ENCODE measurements at places on chromosomes 5 and 9.

DNA sequence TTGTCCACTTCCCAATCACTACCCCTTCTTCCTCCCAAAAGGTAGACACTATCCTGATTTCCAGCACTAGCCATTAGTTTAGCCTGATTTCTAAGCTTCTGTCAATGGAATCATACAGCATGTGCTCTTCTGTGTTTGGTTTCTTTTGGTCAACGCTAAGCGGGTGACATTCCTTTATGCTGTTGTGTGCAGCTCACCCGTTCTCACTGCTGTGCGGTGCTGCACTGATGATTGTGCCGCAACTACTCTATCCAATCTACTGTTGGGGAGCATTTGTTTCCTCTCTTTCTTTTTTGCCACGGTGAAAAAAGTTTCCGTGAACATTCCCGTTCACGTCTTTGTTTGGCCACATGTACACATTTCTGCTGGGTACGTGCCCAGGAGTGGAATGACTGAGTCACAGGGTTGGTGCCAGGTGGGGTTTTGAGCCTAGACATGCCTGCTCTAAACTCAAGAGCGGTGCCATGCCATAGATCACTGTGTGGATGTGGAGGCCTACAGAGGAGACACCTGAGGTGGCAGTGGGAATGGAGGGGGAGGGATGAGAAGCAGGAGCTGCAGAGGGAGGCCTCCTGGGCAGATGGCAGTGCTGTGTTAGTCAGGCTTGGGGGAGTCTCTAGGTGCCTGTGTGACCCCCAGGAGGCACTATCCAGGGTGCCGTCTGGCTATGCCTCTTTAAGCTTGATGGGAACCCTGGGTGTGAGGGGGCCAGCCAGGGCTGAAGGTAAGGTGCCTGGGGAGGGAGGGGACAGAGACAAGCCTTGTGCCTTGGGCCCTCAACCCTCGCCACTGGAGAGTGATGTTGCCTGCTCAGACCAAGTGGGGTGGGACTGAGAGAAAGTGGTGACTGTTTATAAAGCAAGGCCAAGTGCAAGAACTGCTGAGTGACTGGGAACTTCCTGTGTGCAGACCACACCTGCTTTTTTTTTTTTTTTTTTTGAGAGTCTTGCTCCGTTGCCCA is 11.4 kb upstream of the ANKRD33B start:
- DNase-seq, result no peak
- peaks cover 36% of the 10 kb centered on the region for H3K27me3 ChIP-seq
- H3K27ac ChIP-seq, result no peak overlapping the region
- H3K4me1 ChIP-seq, result no peaks in the 10 kb centered on the region

DNA sequence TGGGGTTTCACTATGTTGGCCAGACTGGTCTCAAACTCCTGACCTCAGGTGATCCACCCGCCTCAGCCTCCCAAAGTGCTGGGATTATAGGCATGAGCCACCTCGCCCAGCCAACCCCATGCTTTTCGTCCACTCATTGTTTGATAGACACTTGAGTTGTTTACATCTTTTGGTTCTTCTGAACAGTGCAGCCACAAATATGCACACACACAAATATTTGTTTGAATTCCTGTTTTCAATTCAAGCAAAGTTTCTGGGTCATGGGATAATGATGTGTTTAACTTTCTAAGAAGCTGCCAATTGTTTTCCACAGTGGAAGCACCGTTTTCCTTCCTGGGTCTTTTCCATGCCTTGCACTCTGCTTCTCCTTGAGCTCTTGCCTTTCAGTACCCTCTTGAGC is 6.8 kb upstream of the PAEP start:
- H3K27me3 ChIP-seq, result peaks cover 4% of the 10 kb centered on the region
- no peak overlapping the region for H3K4me3 ChIP-seq
- H3K36me3 ChIP-seq, result no peaks in the 10 kb centered on the region
- H3K27ac ChIP-seq, result no peak overlapping the region
- no peak for DNase-seq
- no peaks in the 10 kb centered on the region for H3K4me1 ChIP-seq

DNA sequence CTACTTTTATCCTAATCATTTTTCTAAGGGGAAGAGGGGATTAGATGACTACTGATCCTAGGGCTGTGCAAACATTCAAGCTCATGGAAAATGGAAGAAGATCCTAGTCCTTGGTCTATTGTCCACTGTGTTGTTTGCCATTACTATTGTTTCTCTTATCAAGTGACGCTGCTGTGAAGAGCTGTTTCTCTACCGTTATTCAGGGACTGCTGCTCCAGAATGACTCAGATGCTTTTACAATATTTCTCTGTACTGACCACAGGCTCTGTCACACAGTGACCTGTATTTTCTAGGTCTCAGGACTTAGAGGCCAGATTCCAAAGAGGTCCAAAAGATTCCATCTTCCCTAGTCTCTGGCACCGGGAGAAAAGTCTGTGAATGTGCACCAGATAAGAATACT is 159.5 kb upstream of the CHD1 start:
- no peak overlapping the region for H3K4me3 ChIP-seq
- no peaks in the 10 kb centered on the region for H3K27me3 ChIP-seq
- no peaks in the 10 kb centered on the region for H3K36me3 ChIP-seq
- no peak overlapping the region for H3K27ac ChIP-seq
- peaks cover 7% of the 10 kb centered on the region for H3K4me1 ChIP-seq
- DNase-seq, result no peak

DNA sequence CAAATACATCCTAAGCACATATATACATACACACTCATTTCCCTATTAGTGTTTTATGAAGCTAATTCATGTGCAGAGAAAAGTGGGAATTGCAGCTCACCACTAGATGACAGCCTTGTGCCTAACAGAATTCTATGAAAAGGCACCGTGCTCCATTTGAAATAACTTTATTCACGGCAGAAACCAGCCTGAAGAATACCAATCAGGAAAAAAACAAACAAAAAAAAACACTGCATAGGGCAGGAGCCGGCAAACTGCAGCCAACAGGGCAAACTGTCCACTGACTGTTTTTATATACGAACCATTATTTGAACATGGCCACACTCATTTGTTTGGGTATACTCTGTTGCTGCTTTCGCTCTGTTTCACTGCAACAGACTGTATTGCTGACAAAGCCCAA is 33.6 kb downstream of the ERMP1 start:
- no peaks in the 10 kb centered on the region for H3K36me3 ChIP-seq
- H3K27ac ChIP-seq, result no peak overlapping the region
- no peaks in the 10 kb centered on the region for H3K4me1 ChIP-seq
